ENCODE measurements at places on chromosomes 16 and 17.

DNA sequence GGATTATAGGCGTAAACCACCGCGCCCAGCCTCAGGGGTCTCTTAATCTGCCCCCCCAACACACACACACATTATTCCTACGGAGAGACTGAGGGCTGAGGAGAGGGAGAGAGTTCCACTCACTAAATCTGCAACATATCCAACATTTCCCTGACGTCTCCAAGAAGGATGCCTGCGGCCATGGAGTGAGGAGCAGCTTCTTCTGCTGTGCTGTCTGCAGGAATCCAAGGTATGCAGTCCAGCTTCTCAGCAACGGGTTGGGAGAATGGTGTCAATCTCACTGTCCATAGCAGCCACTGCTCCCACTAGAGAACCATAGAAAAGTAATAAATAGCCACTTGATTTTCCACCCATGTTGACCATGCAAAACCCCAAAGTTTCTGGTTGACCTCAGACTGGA, 5.1 kb upstream of the PLXDC1 start:
- no peak overlapping the region for H3K4me3 ChIP-seq
- peaks cover 28% of the 10 kb centered on the region for H3K4me1 ChIP-seq
- peaks cover 10% of the 10 kb centered on the region for H3K27me3 ChIP-seq
- no peak overlapping the region for H3K27ac ChIP-seq

DNA sequence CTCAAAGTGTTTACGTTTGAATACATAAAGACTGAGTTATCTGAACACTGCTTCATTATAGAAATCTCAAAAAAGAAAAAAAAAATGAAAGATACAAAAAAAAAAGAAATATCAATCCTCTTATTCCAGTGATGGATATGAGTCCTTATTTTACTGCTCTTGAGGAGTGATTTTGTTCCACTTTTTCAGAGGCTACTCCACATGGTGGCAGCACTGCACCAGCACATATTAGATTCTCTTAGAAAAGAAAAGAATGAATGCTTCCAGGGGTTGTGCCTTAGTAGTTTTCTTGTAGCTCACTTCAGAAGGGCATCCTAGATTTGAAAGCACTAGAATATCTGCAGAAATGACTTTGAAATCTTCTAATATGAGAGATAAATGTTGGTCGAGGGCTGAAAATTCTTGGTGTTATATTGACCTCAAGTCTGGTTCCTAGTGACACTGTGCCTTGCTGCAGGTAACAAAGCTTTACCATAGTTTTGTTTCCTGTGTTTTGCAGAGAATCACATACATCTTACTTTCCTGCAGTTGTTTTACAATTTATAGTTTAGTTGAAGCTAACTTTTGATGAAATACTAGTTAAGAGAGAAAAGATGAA, 25.9 kb downstream of the AP2B1 start:
- ATAC-seq = no peak
- no peaks in the 10 kb centered on the region for H3K27me3 ChIP-seq
- H3K27ac ChIP-seq = no peak overlapping the region
- H3K4me3 ChIP-seq = no peak overlapping the region
- peaks cover 5% of the 10 kb centered on the region for H3K4me1 ChIP-seq
- H3K36me3 ChIP-seq = peaks cover 9% of the 10 kb centered on the region

- peaks cover 25% of the 10 kb centered on the region for H3K4me1 ChIP-seq
- no peaks in the 10 kb centered on the region for H3K27me3 ChIP-seq
These were observed 88.2 kb downstream of the CHD9 start for GRCh38 chr16:53142823-53143568.

GRCh38 chr17:40326014-40326831, 17.2 kb downstream of the RARA start:
- peak overlapping the region; percentile 98 for H3K27ac ChIP-seq
- ATAC-seq = peak; percentile 56
- H3K27me3 ChIP-seq = no peaks in the 10 kb centered on the region
- peaks cover 10% of the 10 kb centered on the region for H3K36me3 ChIP-seq
- peak overlapping the region; percentile 82 for H3K4me3 ChIP-seq

DNA sequence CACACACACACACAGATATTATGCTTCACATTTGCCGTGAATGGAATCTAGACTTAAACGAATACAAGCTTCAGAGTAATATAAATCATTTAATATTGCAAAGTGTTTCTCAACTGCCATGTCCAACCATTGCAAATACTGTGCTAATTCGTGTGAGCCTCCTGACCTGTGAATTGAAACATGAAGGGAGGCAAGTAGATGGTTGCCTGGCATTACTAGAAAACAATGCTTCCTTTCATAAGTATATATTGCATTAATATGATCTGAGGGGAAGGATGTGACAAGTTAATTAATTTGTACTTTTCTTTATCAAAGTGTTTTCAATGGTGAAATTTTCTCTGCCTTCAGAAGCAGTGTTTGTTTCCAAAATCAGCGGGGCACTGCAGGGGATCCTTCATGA, 25.7 kb upstream of the GPR139 start:
- ATAC-seq = no peak
- no peaks in the 10 kb centered on the region for H3K36me3 ChIP-seq
- no peaks in the 10 kb centered on the region for H3K4me1 ChIP-seq

GRCh38 chr17:13228225-13228624, 210.4 kb upstream of the ELAC2 start:
- no peaks in the 10 kb centered on the region for H3K4me1 ChIP-seq
- H3K27ac ChIP-seq = no peak overlapping the region
- ATAC-seq = no peak
- no peaks in the 10 kb centered on the region for H3K36me3 ChIP-seq
- H3K4me3 ChIP-seq = no peak overlapping the region
- H3K27me3 ChIP-seq = no peaks in the 10 kb centered on the region

DNA sequence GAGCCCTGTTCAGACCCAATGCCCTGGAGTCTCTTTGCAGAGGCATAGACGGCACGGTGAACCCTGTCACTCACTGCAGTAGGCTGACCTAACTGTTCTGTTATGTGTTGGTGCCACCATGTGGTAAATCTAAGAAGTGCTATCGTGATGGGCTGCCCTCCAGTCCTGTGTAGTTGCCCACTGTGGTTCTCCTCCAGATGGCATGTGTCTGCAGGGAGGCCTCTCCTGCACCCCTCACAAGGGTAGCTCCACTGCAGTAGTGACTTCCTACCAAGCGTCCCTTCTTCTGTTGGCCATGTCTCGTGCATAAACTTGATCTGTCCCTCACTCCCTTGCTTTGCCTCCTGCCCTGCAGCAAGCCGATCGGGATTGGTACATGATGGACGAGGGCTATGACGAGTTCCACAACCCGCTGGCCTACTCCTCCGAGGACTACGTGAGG, 5.8 kb downstream of the DHX38 start:
- peaks cover 47% of the 10 kb centered on the region for H3K4me1 ChIP-seq
- H3K27ac ChIP-seq = no peak overlapping the region

- no peak for ATAC-seq
- H3K36me3 ChIP-seq = no peaks in the 10 kb centered on the region
- H3K27me3 ChIP-seq = no peaks in the 10 kb centered on the region
- no peak overlapping the region for H3K4me3 ChIP-seq
These were observed 322.5 kb downstream of the PMP22 start for GRCh38 chr17:14942526-14943190.

- peaks cover 6% of the 10 kb centered on the region for H3K27me3 ChIP-seq
- no peak overlapping the region for H3K27ac ChIP-seq
- no peak for ATAC-seq
- H3K36me3 ChIP-seq = no peaks in the 10 kb centered on the region
- no peak overlapping the region for H3K4me3 ChIP-seq
These were observed 14.6 kb downstream of the IRX6 start for GRCh38 chr16:55338646-55339045.

DNA sequence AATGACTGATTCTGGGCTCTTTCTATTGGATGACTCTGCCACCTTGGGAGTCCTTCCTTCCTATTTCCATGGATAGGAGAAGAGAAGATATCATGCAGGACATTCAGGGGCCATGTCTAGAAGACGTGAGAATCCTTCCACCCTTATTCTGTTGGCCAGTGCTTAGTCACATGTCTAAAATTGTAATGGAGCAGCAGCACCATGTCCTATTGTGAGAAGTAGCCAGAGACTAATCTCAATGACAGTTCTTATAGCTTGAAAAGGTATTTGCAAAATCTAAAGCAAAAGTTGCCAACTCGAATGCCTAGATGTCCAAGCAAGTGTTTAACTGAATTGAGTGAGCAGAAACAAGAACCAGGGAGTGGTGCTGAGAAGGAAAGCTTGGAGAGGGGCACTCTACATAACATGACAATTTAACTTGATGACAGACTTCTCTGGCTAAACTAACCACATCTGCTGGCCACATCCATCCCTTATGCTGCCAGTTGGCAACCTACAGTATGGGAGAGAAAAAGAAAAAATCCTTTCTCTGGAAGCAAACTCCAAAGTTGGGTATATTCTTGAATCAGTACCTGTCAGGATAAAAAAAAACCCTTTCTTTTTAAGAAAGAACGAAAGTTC, 225.7 kb downstream of the CDH13 start:
- H3K27ac ChIP-seq = no peak overlapping the region
- no peak for ATAC-seq
- no peaks in the 10 kb centered on the region for H3K4me1 ChIP-seq
